ENCODE measurements at places on chromosomes 4 and X. TPM values are rescaled to one million over a fixed set of nuclear protein-coding genes. Genes with fewer than 3 reads are reported as not detected.

DNA sequence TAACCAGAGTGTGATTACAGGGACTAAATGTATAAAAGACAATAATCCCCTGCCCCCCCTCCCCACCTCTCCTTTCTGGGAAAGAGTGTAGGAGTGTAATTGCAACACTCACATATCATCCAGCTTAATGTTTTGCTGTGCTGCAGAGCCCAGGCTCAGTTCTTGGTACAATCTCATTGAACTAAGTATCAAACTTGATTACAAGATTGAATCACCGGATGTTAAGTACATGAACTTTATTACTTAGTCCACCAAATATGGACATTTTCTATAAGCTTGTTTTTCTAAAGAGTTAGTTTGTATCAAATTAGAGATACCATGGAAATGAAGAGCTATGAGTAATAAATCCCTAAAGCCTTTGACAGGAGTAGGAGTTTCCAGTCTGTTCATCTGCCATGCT, 559.1 kb downstream of the ZNF674 start:
- H3K4me3 ChIP-seq, result no peak overlapping the region
- no peaks in the 10 kb centered on the region for H3K36me3 ChIP-seq
- DNase-seq, result no peak
- no peaks in the 10 kb centered on the region for H3K27me3 ChIP-seq

DNA sequence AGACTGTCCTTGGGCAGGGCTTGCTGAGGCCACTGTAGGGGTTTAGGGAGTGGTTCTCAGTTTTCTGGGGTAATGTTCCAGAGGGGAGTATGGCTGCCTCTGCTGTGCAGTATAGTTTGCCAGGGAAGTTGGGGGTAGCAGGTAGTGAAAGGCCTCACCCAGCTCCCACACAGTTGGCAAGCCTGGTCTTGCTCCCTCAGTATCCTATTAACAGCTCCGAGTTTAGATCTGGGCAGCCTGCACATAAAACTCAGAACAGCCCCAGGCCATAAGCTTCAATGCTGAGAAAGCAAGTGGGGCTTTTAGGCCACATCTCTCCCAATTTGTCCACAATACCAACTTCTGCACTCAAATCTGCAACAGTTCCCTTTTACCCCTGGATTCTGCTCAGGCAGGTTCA, 205.2 kb downstream of the GALNTL6 start:
- DNase-seq, result no peak
- H3K27ac ChIP-seq, result no peak overlapping the region
- H3K4me1 ChIP-seq, result no peaks in the 10 kb centered on the region

DNA sequence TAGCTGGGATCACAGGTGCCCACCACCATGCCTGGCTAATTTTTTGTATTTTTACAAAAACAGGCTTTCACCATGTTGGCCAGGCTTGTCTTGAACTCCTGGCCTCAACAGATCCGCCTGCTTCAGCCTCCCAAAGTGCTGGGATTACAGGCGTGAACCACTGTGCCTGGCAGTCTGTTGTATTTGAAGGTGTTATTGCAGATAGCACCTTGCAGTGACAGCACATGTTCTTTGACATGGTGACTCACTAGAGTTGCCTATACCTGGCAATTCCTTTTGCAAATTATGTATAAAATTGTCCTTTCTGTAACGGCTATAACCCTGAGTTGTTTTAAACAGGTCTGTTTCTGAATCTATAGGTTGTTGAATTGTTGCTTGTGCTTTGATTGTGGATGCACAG, 7.9 kb downstream of the OGT start:
- H3K27ac ChIP-seq, result no peak overlapping the region
- no peaks in the 10 kb centered on the region for H3K36me3 ChIP-seq
- DNase-seq, result no peak
- H3K4me1 ChIP-seq, result peaks cover 4% of the 10 kb centered on the region

ZNF732 gene
- total RNA-seq, result not detected

LGI2 gene
- total RNA-seq, result 6.8 TPM

SLC9B1 gene
- not detected for total RNA-seq

DNA sequence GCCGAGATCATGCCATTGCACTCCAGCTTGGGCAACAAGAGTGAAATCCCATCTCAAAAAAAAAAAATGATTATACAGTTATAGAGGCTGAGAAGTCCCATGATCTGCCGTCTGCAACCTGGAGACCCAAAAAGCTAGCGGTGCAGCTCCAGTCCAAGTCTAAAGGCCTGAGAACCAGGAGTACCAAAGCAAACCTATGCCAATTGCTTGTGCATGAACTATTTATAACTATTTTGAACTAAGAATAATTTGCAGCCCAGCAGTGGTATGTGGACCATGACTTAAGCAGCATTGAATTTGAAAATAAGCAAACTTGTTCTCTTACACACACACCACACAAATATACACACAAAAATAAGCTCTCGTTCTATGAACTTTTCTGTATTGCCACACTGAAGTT, 51.8 kb downstream of the TASL start:
- H3K27ac ChIP-seq, result no peak overlapping the region
- no peak for DNase-seq
- no peaks in the 10 kb centered on the region for H3K27me3 ChIP-seq

DUSP21 gene
- not detected for total RNA-seq

GRCh38 chr4:1987721-1988326, 20.9 kb downstream of the NELFA start:
- H3K4me1 ChIP-seq, result no peaks in the 10 kb centered on the region
- H3K27me3 ChIP-seq, result no peaks in the 10 kb centered on the region
- no peaks in the 10 kb centered on the region for H3K36me3 ChIP-seq

DNA sequence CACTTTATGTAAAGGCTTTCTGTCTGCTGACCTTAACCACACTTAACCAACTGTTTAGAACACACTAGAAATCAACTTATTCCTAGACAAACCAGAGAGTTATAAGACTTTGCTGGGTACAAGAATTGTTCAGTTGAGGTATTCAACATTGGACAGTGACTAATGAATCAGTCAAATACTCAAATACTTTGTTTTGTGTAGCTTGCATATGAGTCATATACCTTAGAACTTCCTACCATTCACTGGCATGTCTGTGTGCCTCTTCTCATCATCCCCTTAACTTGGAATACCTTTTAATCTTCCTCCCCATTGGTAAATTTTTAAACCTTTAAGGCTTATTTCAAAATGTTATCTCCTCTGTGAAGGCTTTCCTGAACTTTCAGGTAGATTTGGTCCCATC, 708.8 kb upstream of the GRIA3 start:
- no peaks in the 10 kb centered on the region for H3K4me1 ChIP-seq
- H3K4me3 ChIP-seq, result no peak overlapping the region
- no peaks in the 10 kb centered on the region for H3K36me3 ChIP-seq
- no peak overlapping the region for H3K27ac ChIP-seq
- no peaks in the 10 kb centered on the region for H3K27me3 ChIP-seq

FAM13A gene
- 41.9 TPM for total RNA-seq

GSX2 gene
- not detected for total RNA-seq

DNA sequence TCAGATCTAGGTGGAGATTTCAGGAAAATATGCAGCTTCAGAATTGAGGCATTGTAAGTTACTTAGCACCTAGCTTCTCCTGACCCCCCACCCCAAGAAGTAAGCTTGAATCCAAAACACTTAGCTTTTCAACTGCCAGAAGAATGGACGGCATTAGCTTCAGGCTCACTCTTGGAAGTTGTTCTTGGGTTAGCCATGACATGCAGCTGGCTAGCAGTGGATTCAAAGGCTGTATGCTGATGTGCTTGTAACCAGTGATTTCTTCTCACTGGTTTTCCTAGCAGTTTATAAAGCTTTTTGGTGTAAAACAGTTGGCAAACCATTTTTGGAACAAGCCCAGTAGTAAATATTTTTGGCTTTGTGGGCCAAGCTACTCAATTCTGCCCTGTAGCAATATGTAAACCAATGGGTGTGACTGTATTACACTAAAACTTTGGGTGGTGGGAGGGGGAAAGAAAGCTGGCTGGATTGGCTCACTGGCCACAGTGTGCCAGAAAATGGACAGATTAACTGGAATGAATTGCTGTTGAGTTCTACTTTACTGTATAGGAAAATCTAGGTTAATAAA, 85.6 kb downstream of the SHROOM2 start:
- H3K27ac ChIP-seq, result no peak overlapping the region
- no peaks in the 10 kb centered on the region for H3K27me3 ChIP-seq
- no peaks in the 10 kb centered on the region for H3K4me1 ChIP-seq
- H3K4me3 ChIP-seq, result no peak overlapping the region
- DNase-seq, result no peak

SH3RF1 gene
- total RNA-seq, result 41.2 TPM

GRCh38 chr4:130738233-130738632, 1642.3 kb downstream of the C4orf33 start:
- no peak overlapping the region for H3K27ac ChIP-seq
- no peaks in the 10 kb centered on the region for H3K4me1 ChIP-seq
- no peak for DNase-seq
- no peaks in the 10 kb centered on the region for H3K36me3 ChIP-seq

GRCh38 chrX:38847206-38847902, 46.1 kb downstream of the MID1IP1 start:
- H3K36me3 ChIP-seq, result no peaks in the 10 kb centered on the region
- H3K27me3 ChIP-seq, result no peaks in the 10 kb centered on the region
- no peak for DNase-seq
- H3K4me3 ChIP-seq, result no peak overlapping the region
- no peaks in the 10 kb centered on the region for H3K4me1 ChIP-seq
- no peak overlapping the region for H3K27ac ChIP-seq

PLP2 gene
- total RNA-seq, result 4.6 TPM

DNA sequence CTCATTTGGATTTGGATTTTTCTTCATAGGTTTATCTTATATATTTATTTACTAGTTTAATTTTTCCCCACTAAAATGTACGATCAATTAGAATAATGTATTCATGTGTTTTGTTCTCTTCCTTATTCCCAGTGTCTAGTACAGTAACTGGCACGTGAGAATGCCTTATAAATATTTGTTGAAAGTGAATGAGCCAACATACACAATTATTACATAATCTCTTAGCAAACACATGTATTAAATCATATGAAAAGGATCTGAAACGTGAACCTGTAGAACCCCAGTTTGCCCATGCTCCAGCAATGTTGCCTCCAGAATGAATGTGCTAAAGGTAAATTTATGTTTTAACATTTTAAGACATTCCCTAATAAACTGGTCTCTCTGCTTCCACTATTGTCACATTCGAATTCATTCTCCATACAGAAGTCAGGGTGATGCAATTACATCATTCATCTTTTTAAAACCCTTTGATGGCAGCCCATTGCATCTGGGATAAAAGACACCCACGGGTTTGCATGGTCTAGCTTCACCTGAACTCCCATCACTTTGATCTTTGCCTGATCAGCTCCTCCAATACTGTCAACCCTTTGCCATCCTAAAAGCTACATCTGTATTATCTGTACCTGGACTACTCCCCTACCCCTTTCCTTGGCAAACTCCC, 30.7 kb upstream of the AREG start:
- no peak overlapping the region for H3K27ac ChIP-seq
- no peaks in the 10 kb centered on the region for H3K27me3 ChIP-seq
- no peaks in the 10 kb centered on the region for H3K36me3 ChIP-seq
- no peaks in the 10 kb centered on the region for H3K4me1 ChIP-seq

- peak overlapping the region; percentile 76 for H3K27ac ChIP-seq
- no peaks in the 10 kb centered on the region for H3K36me3 ChIP-seq
- peaks cover 4% of the 10 kb centered on the region for H3K4me1 ChIP-seq
These were observed 28.2 kb upstream of the CENPU start for GRCh38 chr4:184762100-184762499.

- H3K36me3 ChIP-seq, result no peaks in the 10 kb centered on the region
- no peak for DNase-seq
- no peaks in the 10 kb centered on the region for H3K4me1 ChIP-seq
- H3K27ac ChIP-seq, result no peak overlapping the region
- H3K27me3 ChIP-seq, result no peaks in the 10 kb centered on the region
- no peak overlapping the region for H3K4me3 ChIP-seq
These were observed 209.1 kb upstream of the ANXA10 start for GRCh38 chr4:167883266-167883665.

FRG2 gene
- total RNA-seq, result not detected

DNA sequence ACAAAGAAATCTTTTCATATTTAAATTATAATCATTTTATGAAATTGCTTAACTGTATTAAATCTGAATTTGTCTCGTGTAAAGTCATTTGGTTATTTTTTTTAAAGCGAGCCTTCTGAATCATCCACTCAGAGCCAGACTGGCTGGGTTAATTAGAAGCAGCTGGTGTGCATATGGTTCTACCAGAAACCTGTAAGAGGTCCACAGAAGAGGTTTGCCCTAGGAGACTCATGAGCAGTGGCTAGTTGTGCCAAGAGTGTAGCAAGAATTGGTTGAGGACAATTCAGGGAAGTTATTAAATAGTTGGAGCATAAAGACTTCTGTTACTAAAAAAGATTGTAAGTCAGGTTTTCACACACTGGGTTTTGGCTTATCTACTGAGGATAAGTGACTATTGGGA, 267.4 kb downstream of the IL1RAPL2 start:
- no peak overlapping the region for H3K27ac ChIP-seq
- peaks cover 4% of the 10 kb centered on the region for H3K27me3 ChIP-seq
- no peaks in the 10 kb centered on the region for H3K36me3 ChIP-seq
- no peak for DNase-seq

BST1 gene
- total RNA-seq, result 7.7 TPM

- no peak for DNase-seq
- no peaks in the 10 kb centered on the region for H3K36me3 ChIP-seq
- H3K27me3 ChIP-seq, result no peaks in the 10 kb centered on the region
- no peak overlapping the region for H3K4me3 ChIP-seq
- H3K4me1 ChIP-seq, result no peaks in the 10 kb centered on the region
These were observed 110.8 kb upstream of the SHOX start for GRCh38 chrX:519741-520140.

- no peaks in the 10 kb centered on the region for H3K36me3 ChIP-seq
- H3K27me3 ChIP-seq, result no peaks in the 10 kb centered on the region
- peak within 1 kb of the TSS; percentile 21 for H3K4me3 ChIP-seq
These were observed at the start of gene MXRA5 for GRCh38 chrX:3346501-3347259. Gene MXRA5 (minus strand): TSS chrX:3346652. CDS start chrX:3343833, 2,819 bp downstream.

VCX gene
- total RNA-seq, result not detected

GRCh38 chr4:96228463-96228862, 388.6 kb downstream of the PDHA2 start:
- H3K4me1 ChIP-seq, result no peaks in the 10 kb centered on the region
- H3K27ac ChIP-seq, result no peak overlapping the region
- H3K27me3 ChIP-seq, result peaks cover 3% of the 10 kb centered on the region
- H3K36me3 ChIP-seq, result no peaks in the 10 kb centered on the region
- H3K4me3 ChIP-seq, result no peak overlapping the region

GRCh38 chr4:3316146-3316545, 23.3 kb downstream of the RGS12 start:
- no peak overlapping the region for H3K4me3 ChIP-seq
- H3K27me3 ChIP-seq, result no peaks in the 10 kb centered on the region
- H3K4me1 ChIP-seq, result no peaks in the 10 kb centered on the region
- DNase-seq, result no peak
- no peaks in the 10 kb centered on the region for H3K36me3 ChIP-seq
- H3K27ac ChIP-seq, result no peak overlapping the region

DNA sequence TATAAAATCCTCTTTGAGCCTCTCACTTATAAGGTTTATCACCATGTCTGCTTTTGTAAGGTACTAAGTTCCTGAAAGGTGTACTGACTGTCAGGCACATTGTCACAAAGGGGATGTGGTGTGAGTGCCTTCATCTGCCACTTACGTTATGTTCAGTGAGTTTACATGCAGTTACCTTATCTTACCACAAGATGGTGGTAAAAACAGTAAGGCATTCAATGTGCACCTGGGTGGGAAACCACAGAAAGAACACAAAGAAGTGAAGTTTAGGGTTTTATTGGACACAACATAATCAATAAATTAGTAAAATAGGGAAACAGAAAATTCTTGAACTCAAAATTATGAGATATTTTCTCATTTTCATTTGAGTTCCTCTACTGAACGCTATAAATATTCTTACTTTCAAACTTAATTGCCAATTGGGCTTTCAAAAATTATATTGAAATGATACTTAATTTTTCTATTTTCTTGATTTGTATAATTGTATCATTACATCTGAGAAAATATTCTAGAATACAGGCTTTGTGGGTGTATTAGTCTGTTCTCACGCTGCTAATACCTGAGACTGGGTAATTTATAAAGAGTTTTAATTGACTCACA, 650.8 kb downstream of the PCDH7 start:
- DNase-seq, result no peak
- no peaks in the 10 kb centered on the region for H3K4me1 ChIP-seq
- no peaks in the 10 kb centered on the region for H3K36me3 ChIP-seq
- no peaks in the 10 kb centered on the region for H3K27me3 ChIP-seq
